ENCODE measurements at places on chromosomes 1 and 21. TPM values are rescaled to one million over a fixed set of nuclear protein-coding genes. Genes with fewer than 3 reads are reported as not detected.

The SHISA4 gene
- total RNA-seq = 19.4 TPM

The OR2T35 gene
- 0.36 TPM for total RNA-seq

The MSH4 gene
- not detected for total RNA-seq

The PRR9 gene
- total RNA-seq = 21.2 TPM

The LAPTM5 gene
- 9.9 TPM for total RNA-seq

The PRAMEF27 gene
- not detected for total RNA-seq

The SLC45A1 gene
- total RNA-seq = 1.6 TPM

The C1orf116 gene
- total RNA-seq = 82.7 TPM

The AADACL3 gene
- total RNA-seq = 46.0 TPM

The SH2D1B gene
- total RNA-seq = not detected

The GBP5 gene
- not detected for total RNA-seq

The OR6F1 gene
- not detected for total RNA-seq

The CDC20 gene
- 11.6 TPM for total RNA-seq

The CFAP45 gene
- total RNA-seq = 2.1 TPM

The SPRR2A gene
- total RNA-seq = not detected

The HNRNPCL4 gene
- not detected for total RNA-seq

The CLCC1 gene
- 18.6 TPM for total RNA-seq

The GJC2 gene
- total RNA-seq = 3.6 TPM

The TMPRSS15 gene
- not detected for total RNA-seq

All from suprapubic skin (tissue), 4 donors.